ENCODE measurements at places on chromosomes 5 and 9.

- DNase-seq: no peak
These were observed 117.2 kb upstream of the TBCA start for GRCh38 chr5:77893225-77893860.

DNA sequence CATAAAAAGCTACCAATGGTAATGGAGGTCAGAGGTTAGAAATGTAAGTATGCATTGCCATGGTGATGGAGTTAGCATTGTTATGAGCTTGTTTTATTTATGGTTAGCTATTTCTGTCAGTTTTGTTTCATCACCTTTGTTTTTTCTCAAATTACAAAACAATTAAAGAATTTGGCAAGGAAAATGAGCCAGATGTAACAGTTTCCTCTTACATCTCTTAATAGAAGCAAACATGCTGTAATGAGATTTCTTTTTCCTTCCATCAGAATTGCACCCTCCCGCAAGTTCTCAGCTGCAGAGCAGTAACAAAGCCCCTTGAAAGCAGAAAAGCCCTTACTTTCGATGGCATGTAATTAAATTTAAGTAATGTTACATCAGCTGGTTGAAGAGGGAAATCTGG lies 233.0 kb downstream of the SGCD start:
- DNase-seq: no peak

DNA sequence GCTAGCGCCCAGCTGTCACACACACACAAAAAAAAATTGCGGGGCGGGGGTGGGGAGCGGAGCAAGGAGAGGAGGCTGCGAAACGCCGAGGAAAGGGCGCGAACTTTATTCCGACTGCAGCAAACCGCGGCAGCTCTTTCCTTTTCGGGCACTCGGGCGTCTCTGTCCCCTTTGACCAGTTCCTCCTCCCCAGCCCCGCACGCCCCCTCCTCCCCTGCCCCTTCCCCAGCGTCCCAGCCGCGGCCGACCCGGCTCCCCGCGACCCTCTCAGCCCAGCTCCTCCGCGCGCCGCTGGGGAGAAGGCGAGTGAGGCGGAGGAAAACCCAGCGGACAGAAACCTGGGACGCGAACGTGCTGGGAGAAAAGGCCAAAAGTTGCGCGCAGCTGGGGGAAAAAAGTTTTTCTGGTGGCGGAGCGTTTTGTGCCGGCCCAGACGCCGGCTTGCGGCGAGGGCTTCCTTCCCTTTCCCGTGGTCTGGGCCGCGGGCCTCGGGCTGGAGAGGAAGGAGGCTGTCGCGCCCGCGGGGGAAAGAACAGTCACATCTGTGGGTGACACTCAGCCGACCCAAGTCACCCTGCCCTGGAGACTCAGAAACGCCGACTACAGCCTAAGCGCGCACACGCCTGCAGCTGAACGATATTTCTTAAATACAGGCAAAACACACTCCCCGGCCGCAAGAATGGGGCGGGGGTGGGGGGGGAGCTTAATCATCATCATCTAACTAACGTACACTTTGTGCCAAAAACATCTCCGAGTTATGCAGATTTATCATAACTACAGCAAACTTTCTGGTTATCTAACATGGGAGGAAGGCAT lies 1.1 kb upstream of the BNC2 start:
- DNase-seq: no peak

DNA sequence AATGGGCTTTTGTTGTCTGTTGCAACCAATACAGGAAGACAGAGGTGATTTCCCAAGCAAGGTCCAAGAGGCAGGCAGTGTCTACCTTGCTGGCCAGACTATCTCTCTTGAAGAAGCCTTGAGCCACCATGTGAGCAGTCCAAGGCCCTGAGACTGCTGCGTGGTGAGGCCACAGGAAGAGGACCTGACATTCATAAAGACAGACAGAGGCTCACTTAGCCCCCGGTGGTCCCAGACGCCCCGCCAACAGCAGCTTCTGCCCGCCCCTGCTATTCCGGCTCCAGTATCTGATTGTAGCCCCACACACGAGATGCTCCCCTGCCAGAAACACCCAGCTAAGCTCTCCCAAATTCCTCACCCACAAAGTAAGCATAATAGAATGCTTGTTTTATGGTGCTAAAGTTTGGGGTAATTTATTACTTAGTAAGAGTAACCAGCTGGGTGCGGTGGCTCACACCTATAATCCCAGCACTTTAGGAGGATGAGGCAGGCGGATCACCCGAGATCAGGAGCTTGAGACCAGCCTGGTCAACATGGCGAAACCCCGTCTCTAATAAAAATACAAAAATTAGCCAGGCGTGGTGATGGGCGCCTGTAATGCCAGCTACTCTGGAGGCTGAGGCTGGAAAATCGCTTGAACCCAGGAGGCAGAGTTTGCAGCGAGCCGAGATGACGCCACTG lies 22.8 kb upstream of the FUBP3 start:
- no peak for DNase-seq

- no peak for DNase-seq
These were observed 173.7 kb upstream of the POU5F2 start for GRCh38 chr5:93915142-93915553.

Data from activated effector memory CD4-positive, alpha-beta T cell treated with Interleukin-2 at 50 U/mL for 16 hours (primary cell).